ENCODE measurements at places on chromosomes 12 and 14.

GRCh38 chr12:102618197-102618877 is 138.0 kb upstream of the IGF1 start:
- peak; percentile 14 for DNase-seq

DNA sequence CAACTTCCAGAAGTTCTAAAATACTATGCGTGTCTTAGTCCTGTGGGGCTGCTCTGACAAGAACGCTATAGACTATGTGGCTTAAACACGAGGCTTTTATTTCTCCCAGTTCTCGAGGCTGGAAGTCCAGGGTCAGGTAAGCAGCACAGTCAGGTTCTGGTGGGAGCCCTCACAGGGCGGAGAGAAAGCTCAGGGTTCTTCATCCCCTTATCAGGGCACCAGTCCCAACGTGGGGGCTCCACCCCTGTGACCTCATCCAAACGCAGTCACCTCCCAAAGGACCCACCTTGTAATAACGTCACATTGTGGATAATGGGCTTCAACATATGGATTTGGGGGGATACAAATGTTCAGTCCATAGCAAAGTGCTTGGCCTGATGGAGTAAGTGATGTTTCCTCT is 37.1 kb upstream of the TC2N start:
- no peak for DNase-seq

GRCh38 chr12:114192013-114192412 is 213.9 kb downstream of the TBX5 start:
- no peak for DNase-seq

- DNase-seq = no peak
Observed at GRCh38 chr14:97625477-97625876, 828.3 kb downstream of the VRK1 start.

DNA sequence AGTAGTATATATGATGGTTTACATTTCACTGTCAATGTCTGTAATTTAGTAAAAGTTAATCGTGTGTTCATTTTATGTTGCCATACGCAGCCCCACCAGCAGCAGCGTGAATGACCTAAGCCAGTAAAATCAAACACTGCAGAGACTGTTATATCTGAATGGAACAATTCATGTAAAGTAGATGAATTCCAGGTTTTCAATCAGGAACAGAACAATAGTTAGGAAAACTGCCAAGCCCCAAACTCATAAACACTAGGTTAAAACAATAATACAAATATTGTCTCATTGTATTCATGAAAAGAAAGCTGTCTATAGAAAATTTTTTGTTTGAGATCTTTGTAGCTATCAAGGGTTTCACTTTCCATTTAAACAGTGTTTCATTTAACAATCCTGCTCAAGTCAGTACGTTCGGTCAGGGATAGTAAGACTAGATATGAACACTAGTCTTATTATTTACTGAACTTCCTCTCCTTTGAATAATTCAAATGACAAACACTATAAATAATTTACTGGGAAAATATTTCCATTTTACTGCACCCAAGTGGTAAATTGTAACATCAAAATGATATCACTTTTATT is 256.8 kb upstream of the FLRT2 start:
- DNase-seq = no peak

DNA sequence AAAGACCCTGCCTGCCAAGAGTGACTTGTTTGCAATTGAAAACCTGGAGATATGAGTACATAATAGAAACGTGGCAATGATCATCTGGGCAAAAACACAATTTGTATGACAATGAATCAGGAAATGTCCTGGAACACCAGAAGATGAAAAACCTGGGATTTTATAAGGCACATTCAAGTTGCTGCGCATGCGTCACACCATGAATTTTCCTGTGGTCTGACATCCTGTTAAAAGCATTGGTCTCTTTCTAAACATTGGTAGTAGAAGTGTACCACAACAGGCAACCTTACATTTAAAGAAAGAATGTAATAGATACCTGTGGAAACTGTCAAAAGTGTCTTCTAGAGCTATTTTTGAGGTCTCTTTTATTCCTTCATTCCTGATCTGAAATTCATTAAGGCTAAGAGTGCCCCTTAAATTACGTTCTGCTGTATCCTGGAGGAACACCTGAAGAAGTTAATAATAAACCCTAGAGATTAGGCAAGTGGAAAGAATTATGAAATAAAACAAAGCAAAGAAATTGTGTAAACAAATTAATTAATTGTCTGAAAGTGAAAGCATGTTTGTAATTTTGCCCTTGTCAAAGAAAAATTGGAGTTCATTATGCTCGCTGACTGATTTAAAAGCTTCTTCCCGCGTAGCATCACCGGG is 676.5 kb downstream of the DIO2 start:
- DNase-seq = no peak

DNA sequence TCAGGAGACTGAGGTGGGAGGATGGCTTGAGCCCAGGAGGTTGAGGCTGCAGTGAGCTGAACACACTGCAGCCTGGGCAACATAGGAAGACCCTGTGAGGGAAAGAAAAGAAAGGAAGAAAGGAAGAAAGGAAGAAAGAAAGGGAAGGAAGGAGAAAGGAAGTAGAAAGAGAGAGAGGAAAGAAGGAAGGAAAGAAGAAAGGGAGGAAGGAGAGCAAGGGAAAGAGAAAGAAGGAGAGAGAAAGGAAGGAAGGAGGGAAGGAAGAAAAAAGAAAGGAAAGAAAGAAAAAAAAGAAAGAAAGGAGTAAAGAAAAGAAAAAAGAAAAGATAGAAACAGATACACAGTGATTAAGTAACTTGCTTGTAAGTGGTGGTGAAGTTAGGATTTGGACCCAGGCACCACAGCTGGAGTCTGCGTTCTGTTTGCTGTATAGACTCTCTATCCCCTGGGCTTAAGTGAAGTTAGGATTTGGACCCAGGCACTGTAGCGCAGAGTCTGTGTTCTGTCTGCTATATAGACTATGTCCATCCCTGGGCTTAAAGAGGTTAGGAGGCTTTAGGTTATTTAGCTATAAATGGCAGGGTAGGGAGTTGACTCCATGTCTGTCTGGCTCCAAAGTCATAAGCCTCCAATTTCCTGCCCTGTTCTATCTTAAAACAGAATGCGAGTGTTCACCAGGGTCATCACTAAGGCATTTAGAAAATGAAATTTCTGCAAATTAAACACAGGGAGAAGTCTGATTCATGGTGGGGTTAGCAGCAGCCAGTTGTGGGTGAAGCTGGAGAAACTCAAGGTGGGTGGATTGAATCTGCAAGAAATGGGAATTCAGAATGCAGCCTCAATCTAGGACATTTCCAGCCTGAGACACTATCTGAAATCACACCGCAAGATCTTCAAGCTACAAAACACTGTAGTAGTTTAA is 13.3 kb upstream of the C12orf75 start:
- no peak for DNase-seq
